Fibroblast of skin of scalp (primary cell): ENCODE measurements at places on chromosomes 7 and 10.

DNA sequence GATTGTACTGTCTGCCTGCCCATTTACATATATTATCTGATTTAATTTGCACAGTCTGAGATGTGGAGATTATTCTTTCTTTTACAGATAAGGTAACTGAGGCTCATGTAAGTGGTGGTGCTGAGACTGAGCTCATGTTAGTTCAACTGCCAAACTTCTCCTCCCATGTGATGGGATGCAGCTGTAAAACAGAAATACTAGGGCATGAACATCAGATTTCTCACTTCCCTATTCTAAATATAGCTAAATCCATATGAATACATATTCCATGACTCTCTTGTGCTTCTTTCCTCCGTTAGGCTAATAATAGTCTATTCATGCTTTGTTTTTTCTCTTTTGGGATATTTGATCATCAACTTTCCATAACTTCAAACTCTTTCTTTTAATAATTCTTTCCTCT lies 84.7 kb downstream of the PTPRZ1 start:
- DNase-seq: no peak

GRCh38 chr10:35934642-35934995 lies 292.5 kb upstream of the FZD8 start:
- DNase-seq: no peak

GRCh38 chr7:132234711-132235110 lies 341.6 kb downstream of the PLXNA4 start:
- no peak for DNase-seq

- DNase-seq: no peak
Measured at GRCh38 chr7:15334536-15335263, 227.1 kb downstream of the AGMO start.

- DNase-seq: no peak
Measured at GRCh38 chr10:131591936-131592335, 280.4 kb upstream of the TCERG1L start.

DNA sequence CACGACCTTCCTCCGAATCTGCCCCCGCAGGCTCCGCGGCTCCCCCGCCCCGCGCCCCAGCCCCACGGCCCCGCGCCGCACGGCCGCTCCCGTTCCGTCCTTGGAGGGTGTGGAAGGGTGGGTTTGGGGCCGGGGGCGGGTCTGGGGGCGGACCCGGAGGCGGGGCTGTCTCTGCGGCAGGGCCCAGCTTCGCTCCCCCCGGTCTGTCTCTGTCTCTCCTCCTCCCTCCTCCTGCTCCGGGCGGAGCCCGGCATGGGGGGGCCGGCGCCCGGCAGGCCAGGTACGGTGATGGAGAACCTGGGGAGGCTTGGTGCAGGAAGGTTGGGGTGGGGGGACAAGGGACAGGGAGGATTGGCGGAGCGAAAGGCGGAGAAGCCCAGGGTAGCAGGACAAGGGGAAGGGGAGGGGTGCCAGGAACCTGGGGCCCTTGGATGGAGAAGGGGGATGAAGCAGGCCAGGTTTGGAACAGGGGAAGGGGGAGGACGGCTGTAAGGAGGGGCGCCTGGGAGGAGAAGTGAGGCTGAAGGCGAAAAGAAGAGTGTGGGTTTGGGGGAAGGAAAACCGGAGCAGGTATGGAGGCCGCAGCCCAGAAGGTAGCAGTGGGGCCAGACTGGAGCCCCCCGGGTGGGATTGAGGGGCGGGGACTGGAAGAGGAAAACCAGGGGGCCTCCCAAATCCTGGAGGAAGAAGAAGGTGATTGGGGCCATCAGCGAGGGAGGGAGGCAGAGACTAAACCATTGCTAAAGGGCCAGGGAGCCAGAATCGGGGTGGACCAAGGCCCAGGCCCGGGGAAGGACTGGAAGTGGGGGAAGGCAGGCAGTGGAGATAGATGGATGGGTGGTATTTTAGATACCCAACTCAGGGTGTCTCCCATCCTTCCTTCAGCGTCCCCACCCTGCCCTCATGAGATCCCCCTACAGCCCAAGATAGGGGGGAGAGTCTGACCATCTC lies at the start of gene NYAP1:
TSS of gene NYAP1 (plus strand) at position 206 of the 951 bp plus-strand sequence. CDS start 1,385 bp downstream, outside the sequence.
- DNase-seq: peak; percentile 69

GRCh38 chr7:104412911-104413310 lies 84.5 kb downstream of the LHFPL3 start:
- DNase-seq: no peak

GRCh38 chr10:1561731-1562337 lies 175.5 kb downstream of the ADARB2 start:
- DNase-seq: no peak

DNA sequence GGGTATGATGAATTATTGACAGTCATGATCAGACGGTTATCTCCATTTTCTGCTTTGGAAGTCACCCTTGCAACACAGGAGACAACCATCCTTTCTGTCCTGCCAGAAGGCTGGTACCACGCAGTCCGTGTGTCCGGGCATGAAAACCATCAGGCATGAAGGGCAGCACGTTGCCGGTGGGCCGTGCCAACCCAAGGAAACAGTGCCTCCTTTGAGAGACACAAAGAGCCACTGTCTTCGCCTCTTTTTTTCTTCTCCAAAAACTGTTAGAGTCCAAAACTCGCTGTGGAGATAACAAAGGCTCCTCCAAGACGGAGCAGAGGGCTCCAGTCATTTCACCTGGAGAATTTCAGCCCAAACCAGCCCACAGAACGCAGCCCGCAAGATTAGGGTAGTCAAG lies 60.4 kb upstream of the ARHGAP21 start:
- DNase-seq: no peak

DNA sequence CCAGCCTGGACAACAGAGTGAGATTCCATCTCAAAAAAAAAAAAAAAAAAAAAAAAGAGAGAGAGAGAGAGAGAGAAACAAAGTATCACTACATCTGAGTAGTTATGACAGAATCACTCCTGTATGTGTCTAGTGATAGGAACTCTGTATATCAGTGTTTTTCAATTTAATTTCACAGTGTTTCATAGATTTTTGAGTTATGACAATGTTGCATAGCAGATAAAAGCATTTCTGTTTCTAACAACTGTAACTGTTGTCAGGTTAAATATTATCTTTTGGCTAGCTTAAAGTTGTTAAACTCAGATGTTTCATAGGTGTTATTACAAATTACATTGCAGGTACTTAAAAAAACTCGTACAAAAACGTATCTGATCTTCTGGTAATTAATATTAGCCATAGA lies 60.3 kb downstream of the PLXDC2 start:
- DNase-seq: no peak

- no peak for DNase-seq
Measured at GRCh38 chr10:103054621-103055020, 136.5 kb downstream of the CNNM2 start.

DNA sequence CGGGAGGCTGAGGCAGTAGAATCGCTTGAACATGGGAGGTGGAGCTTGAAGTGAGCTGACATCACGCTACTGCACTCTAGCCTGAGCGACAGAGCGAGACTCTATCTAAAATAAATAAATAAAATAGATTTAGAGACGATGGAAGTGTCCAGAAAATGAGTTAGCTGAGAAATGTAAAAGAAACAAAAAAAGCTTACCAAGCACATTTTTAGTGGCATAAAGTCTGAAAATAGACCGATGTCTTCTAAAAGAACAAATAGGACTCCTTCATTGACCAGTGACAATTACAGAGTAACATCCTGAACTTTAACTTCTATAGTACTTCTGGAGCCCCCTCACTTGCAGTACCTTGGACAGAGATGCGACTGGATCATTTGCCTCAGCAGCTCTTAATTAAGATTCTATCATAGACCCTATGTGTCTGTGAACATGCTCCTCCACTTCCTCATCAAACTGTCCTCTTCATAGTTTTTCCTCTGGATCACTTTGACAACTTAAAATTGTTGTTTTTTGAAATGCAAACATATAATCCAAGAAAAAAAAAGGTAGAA lies 25.2 kb upstream of the SRPK2 start:
- no peak for DNase-seq

- no peak for DNase-seq
Measured at GRCh38 chr7:24609570-24609969, 36.3 kb downstream of the PALS2 start.

GRCh38 chr10:6473901-6474370 lies 106.1 kb downstream of the PRKCQ start:
- peak; percentile 1 for DNase-seq

DNA sequence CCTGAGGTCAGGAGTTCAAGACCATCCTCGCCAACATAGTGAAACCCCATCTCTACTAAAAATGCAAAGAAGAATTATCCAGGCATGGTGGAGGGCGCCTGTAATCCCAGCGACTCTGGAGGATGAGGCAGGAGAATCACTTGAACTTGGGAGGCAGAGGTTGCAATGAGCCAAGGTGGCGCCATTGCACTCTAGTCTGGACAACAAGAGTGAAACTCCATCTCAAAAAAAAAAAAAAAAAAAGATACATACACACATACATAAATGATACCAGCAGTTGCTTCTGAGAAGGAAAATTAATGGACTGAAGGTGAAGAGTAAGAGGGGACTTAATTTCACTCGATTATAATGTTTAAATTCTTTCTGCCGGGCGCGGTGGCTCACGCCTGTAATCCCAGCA lies 40.2 kb upstream of the PAX2 start:
- no peak for DNase-seq

GRCh38 chr10:92267343-92267742 lies 23.5 kb downstream of the CPEB3 start:
- DNase-seq: no peak

DNA sequence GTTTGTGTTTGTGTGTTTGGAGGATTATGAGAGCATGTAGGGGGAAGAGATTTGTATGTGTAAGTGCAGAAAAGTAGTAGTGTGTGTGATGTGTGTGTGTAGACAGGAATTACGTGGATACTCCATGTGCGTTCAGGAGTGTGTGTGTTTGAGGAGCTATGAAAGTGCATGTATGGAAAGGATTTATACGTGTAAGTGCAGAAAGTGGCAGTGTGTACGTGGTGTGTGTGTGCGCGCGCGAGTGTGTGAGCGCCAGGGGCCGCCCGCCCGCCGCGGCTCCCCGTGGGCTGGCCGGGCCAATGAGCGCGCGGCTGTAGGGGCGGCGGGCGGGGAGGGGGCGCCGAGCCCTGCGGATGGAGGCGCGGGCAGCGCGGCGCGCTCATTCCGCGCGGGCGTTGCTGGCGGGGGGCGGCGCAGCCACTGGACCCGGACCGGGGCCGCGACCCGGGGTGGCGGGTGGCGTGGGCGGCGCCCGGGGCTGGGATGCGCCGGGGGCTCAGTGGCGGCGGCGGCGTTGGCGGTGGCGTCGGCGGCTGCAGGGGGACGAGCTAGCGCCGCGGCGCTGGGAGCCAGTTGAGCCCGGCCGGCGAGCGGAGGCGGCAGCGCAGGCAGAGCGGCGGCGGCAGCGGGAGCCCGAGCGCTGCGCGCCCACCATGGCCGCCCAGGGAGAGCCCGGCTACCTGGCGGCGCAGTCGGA lies at the start of gene BICC1:
TSS of gene BICC1 (plus strand) at position 382 of the 697 bp plus-strand sequence. CDS start at position 654, 272 bp downstream.
- DNase-seq: peak; percentile 64

- no peak for DNase-seq
Measured at GRCh38 chr10:33402220-33403073, 68.0 kb upstream of the NRP1 start.

DNA sequence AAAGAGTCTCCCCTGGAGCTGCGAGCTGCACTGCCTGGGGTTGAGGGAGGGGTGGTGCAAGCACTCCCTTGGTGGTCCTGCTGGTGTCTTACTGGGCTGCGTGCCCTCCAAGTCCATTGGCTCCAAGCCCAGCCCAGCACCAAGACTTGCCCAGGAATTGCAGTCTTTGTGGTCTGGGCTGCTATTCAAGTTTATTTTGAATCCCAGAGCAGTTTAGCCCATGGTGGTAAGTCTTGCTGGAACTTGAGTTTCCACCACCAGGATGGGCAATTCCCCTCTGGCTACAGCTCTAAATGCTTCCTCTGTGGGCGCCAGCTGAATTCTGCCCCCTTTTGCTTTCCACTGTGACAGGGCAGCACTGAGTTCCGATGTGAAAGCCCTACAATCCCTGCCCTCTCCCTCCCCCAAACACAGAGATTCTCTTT lies 25.1 kb downstream of the GALNT11 start:
- peak; percentile 82 for DNase-seq

- DNase-seq: no peak
Measured at GRCh38 chr10:49310901-49311554, 12.1 kb downstream of the C10orf71 start.

DNA sequence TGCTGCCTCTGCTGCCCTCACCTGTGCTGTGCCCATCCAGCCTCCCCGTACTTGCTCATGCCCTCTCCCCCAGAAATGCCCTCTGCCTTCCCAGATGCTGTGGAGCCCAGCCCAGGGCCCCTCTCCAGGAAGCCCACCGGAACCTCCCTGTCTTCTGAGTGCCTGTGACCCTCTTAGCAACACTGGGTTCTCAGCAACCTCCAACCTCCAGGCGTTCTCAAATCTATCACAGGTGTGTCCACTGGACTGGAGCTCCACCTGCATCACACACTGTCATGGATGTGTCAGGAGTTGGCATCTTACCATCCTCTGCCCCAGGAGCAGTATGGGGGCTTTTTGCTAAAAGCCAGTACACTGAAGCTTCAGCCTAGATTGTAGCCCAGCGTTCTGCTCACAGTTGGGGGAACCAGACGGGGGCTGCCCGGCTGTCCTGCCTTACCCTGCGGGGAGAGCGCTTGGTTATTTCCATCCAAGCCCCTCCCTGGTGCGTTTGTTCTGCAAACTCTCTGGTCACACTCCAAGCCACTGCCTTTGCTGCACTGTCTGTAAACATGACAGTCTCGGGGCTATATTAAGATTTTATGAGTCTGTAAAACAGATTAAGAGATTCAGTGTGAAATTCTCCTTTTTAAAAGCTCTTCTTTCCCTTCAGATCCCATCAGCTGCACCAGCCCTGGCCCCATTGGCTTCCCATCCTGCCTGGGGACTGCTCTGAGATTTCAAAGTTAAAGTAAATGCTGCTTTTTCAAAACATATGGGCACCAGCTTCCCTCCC lies 71.3 kb upstream of the CPXM2 start:
- no peak for DNase-seq
